ENCODE measurements at places on chromosomes 3 and 15. TPM values are rescaled to one million over a fixed set of nuclear protein-coding genes. Genes with fewer than 3 reads are reported as not detected.

RBPMS2 gene
- total RNA-seq: 40.6 TPM

DNA sequence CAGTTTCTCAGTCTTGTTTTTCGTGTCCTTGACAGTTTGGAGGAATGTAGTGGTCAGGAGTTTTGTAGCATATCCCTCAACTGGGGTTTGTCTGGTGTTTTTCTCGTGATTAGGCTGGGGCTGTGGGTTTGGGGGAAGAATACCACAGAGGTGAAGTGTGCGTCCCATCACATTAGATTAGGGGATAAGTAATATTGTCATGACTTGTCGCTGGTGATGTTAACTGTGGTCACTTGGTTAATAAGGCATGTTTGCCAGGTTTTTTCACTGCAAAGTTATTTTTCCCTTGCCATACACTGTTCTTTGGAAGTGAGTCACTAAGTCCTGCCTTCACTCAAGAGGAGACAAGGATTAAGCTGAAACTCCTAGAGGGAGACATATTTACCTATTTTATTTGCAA lies 39.1 kb downstream of the PAK2 start:
- DNase-seq: no peak

- no peak for DNase-seq
Measured at GRCh38 chr15:50176869-50177268, 5.1 kb upstream of the SLC27A2 start.

DNA sequence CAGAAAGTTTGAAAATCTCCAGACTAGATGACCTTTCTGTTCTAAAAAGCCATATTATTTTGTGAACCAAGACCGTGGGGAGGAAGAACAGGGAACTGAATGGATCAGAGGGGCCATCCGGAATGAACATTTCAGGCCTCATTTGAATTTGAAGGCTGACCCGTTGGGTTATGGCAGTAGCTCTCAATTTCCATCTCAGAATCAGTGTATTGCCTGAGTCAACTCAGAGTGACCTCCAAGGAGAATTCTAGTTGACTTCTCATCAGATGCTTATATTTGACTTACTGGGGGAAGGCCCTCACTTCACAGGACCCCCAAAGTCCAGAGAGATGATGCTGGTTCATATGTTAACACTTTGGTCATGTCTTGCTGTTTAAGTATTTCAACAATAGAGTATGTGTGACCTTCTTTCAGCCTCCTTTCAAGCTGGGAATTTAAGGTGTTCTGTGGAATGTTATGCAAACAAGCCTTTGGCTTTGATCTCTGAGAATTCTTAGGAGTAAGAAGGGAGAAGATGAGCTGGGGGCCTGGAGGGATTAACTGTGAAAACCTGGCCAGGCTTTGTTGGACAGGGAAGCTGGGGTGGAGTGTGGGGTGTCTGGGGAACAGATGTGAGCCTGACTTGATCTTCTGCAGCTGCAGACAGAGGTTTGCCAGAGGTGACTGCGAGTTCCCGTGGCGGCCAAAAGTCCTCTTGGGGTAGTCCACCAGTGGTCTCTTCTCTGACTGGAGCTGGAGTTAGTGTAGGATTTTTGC lies 111.2 kb upstream of the RGMA start:
- DNase-seq: peak; percentile 78

- DNase-seq: no peak
Measured at GRCh38 chr3:112802338-112802737, 44.3 kb downstream of the CD200R1L start.
